ENCODE measurements at places on chromosomes 3 and 15.

- DNase-seq, result peak; percentile 91
Measured at GRCh38 chr3:99925584-99926230, 108.0 kb downstream of the CMSS1 start.

DNA sequence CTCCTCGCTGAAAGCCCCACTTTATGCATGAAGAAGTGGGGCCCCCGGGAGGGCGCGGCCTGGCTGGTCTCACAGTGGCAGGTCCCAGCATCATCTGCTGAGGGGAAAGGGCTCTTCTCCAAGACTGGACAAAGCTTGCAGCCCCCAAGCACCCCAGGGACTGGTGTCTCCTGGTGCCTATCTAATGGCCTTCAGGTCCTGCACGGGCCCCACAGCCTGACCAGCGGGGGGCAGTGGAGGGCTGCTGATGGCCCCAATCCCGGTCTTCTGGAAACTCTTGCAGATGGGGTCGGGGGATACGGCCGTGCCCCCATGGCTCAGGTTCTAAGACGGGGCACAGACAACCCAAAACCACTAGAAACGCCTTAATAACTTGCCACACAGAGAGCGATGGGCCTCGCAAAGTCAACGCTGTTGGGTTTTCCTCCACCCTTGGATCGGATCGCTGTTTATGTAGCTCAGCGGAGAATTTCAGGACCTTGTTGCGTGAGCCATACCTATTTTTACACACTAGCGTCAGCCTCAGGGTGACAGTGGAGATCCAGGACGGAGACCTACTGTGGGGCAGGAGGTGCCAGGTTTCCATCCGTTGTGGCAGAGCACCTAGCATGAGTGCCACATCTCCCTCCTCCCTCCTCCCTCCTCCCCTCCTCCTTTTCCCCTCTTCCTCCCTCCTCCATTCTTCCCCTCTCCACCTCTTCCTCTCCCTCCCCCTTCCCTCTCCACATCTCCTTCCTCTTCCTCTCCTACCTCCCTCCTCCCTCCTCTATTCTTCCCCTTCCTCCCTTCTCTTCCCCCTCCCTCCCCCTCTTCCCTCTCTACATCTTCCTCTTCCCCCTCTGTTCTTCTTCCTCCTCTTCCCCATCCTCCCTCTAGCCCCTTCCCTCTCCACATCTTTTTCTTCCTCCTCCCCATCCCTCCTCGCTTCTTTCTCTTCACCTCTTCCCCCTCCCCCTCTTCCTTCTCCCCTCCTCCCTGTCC is 79.3 kb upstream of the ALDH1L1 start:
- peak; percentile 40 for DNase-seq

- no peak for DNase-seq
Measured at GRCh38 chr3:44236485-44236908, 5.2 kb upstream of the TOPAZ1 start.

DNA sequence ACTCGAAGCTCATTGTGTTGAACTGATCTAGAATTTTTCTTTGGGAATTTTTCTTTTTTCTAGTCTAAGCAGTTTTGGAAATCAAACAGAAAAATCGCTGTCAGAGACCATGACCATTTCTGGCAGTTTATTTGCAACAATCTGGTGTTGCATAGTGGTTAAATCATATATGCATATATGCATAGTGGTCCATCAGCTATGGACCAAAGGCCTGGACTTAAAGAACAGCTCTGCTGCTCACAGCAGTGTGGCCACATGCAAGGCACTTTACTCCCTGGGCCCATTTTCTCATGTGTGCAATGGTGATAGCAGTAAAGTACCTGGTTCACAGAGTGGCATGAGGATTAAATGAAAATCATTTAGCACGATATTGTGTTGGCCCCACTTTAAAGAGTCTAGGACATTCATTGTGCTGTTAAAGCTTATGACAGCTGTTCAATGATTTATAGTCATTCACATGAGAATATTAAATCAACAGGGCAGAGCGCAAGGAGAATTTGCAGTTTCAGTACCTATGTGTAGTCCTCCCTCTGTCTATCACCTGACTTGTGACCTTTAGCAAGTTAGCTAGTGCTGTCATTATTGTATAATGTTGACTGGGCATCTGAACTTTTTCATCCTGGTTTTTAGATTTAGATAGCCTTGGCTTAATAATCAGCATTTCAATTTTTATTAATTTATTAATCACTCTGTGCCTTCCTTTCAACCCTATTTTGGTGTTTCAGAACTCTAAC is 46.4 kb downstream of the BLM start:
- no peak for DNase-seq

GRCh38 chr3:69439643-69440270 is 53.9 kb upstream of the FRMD4B start:
- peak; percentile 60 for DNase-seq

- no peak for DNase-seq
Measured at GRCh38 chr15:63483521-63484371, 20.6 kb upstream of the USP3 start.

GRCh38 chr15:24901409-24901808 is 53.4 kb upstream of the SNRPN start:
- DNase-seq, result no peak

DNA sequence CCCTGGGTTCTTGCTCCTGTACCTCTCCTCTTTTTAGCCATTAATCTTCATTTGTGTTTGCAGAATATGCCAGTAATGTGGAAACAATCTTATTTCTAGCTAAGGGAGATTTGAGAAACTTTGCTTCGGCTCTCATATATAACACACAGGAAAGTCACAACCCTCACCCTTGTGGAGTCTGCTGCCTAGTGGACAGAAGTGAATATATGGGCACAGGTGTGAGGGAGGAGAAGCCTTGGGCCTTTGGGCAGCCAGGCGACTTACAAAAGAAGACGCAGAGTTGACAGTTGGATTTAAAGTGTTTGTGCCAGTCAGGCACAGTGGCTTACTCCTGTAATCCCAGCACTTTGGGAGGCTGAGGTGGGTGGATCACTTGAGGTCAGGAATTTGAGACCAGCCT is 181.8 kb upstream of the TBL1XR1 start:
- DNase-seq, result no peak

DNA sequence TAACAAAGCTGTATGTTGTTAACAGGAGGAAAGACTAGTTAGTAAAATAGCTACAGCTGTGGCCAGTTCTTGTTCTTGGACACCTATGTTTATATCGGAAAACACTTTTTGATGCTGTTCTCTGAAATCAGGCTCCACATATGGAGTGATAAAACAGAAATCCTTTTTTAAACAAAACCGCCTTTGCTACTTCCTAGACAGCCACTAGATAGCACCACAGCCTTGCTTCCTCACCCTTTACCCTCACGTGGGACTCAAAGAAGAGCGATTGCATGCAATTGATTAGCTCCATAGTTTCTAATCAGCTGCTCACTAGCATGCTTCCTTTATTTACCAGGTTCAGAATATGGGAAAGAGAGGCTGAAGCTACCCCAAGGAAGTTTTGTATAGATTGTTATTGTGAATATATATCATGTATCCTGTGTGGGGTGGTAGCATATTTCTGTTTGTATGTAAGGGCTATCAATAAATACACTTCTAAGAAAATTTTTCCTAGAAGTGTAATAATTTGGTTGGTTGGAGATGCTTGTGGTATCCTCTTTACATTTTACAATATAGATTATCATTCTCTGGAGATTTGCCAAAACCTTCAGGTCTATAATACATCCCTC is 4.3 kb upstream of the MTFMT start:
- peak; percentile 73 for DNase-seq

DNA sequence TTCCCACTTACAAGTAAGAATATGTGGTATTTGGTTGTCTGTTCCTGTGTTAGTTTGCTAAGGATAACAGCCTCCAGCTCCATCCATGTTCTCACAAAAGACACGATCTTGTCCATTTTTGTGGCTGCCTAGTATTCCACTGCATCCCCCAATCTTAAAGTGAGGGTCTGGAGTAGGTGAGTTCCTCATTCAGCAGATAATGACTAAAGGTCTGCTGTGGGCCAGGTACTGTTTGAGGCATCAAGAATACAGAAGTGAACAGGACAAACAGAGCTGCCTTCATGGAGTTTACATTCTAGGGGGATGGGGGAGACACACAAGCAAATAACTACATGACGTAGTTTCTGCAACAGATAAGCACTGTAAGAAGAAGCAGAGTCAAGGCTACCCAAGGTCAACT is 24.3 kb downstream of the MKRN2OS start:
- DNase-seq, result no peak

GRCh38 chr3:93843981-93844380 is 129.7 kb downstream of the PROS1 start:
- DNase-seq, result peak; percentile 86

- DNase-seq, result no peak
Measured at GRCh38 chr3:30107531-30107930, 498.9 kb upstream of the TGFBR2 start.

- no peak for DNase-seq
Measured at GRCh38 chr15:33191591-33191990, 2.9 kb downstream of the FMN1 start.

DNA sequence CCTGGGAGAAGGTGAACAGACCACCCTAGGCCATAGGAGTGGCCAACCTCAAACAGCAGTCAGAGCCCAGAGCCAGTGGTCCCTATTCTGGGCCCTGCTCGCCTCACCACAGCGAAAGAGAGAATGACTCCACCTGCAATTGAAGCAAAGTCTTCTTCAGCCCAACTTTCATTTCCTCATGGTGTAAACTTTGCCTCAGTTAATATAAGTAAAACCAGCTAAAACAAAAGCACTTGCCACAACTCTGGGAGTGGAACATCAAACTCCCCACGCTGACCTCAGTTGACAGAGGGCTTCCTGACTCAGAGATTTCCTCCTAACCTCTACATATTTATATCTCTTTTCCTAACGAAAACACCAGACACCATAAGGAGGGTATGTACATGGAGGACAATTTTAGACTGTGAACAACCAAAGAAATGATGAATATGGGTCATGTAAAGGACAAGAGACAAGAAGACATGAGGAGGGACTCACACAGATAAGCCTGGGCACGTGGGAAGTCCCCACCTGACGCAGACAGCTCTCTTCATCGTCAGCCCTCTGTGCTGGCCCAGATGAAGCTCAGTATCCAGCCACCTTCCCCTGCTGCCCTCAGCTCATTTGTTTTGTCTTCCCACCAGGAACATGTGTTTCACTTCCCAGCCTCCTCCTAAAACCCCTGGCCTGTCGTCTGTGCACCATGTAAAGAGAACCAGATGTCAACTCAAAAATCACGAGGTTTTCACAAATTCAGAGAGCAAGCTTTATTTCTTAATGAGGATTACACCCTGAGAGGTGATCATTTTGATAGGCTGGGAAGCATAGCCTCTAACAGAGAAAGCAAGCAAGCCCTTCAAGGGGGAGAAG is 140.9 kb downstream of the KCNMB2 start:
- no peak for DNase-seq

GRCh38 chr3:127040216-127040615 is 57.3 kb downstream of the PLXNA1 start:
- no peak for DNase-seq

- no peak for DNase-seq
Measured at GRCh38 chr3:102038477-102039142, 189.3 kb downstream of the NFKBIZ start.
